ENCODE measurements at places on chromosomes 6 and 20.

DNA sequence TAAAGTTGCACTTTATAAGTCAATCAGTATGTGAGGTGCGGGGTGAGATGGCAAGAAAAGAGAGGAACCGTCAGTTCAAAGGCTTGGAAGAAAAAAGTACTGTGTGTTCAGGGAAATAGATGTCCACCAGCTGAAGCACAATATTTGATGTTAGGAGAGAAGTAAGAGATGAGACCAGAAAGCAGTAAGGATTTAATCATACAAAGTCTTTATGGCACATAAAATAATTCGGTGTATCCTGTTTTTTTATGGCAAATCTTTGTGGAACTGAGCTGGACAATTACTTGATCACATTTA lies 197.2 kb downstream of the FAXC start:
- no peak for DNase-seq

DNA sequence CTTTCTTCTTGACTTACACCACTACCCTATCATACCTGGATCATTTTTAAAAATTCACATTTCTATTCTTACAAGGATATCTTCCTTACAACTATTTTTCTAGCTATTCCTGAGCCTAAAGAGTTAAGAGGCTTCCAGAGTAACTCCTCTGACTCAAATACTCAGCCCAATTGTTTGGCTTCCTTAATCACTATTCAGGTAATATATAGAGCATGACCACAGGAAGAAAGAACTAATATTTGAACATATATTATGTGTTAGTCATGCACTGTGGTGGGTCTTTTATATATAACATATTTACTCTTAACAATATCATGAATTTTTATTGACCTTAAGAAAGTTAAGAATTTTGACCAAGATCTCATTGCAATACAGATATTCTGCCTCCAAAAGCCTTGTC lies 42.0 kb upstream of the ID4 start:
- DNase-seq = no peak

DNA sequence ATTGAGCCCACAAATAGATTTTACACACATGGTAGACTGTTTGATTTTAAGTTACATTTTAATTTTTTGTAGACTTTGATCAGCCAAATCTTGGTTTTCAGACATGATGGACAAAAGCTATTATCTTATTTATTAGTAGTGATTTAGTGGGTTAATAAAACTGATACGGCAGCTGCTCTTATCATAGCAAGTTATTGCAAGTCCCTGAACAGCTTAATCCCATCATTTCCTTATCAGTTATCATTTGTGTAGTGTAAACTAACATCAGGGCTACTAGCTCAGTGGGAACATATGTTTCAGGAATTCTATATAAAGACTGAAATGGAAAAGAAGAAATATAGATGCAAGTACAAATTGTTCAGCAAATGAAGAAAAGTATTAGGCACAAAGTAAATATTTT lies 10.9 kb downstream of the RFX6 start:
- no peak for DNase-seq

DNA sequence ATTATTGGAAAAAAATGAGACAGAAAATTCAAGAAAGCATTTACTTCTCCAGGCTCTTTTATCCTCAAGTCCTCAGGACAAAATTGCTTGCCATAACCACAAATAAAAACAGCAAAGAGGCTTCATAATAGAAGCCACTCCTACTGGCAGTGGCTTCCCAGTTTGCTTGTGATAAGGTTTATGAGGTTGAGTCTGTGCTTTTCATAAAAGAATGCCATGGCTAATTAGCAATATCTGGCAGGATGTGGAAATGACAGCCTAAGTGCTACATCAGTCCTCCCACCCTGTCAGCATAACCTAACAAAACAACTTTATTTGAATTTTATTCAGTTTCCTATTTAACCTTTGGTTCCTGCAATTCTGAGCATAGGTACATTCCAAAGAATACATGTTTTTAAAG lies 80.9 kb upstream of the HTR1E start:
- no peak for DNase-seq

DNA sequence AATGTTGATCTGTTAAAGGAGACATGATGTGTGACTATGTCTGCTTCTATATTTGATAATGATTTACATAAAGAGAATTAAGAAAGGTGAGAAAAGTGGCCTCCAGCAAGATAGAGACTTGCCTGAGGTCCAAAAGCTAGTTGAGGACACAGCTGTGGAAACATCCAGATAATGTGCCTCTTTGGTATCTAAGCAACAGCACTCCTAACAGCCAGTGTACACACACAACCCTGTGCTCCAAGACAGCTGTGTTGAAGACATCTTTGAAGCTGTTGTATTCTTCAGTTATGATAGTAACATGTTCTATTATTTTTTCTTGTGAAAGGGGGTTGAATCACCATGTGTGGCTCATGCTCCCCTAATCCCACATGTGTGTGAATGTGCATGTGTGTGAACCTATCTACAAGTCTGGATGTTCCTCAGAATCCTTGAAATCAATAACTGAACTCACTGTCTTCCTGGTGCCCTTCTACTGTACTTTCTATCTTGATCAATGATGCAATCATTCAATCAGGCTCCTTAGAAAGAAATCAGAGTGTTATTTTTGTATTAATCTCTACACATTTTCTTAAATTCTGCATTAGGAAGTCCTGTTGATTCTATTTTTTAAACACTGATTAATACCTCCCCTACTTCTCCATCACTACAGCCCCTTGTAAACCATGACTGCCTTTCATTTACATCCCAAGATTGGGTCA lies 116.7 kb upstream of the SSTR4 start:
- no peak for DNase-seq

- DNase-seq = no peak
Observed at GRCh38 chr6:14922706-14923460, 323.0 kb upstream of the JARID2 start.

DNA sequence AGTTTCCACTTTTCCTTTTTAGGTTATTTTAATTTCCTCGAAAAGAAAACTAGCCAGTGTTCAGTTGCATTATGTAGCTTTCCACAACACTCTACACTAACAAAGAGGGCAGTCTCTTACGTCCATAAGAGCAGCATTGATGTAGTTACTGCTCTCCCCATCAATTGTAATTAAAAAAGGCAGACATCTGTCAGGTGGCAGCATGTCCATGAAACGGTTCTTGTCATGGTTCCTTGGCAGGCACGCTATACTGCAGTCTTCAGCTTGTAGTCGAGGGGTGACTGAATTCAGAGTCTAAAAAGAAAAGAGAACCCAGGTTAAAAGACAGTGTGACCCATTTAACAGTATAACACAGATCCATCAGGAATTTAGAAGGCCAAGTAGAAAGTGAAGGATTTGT lies 80.1 kb upstream of the THEMIS start:
- no peak for DNase-seq

DNA sequence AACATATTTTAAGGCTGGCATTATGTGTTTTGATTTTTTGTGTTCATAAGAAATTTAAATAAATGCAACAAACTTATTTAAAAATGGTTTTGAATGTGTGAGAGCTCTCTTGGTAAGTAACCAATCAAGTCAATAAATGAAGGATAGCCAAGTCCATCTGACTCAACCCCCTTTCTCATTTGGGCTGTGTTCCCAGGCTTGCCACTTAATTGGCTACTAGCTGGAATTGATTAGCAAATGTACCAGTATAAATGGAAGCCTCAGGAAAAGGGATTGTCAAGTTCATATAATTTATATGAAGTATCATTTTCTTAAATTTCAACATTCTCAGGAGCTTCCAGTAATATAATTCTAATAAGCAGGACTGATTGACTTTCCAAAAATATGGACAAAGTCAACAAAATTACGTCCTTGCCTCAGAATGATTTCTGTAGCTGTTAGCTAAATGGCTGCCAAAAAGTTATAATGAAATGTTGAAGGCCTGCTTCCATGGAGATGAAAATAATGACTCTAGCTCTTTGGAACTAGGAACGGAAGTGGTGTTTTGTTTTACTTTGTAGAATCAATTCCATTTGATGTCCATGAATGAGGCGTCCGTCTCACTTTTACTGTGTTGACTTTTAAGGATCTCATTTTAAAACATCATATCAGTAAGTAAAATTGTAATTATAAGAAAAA lies 614.9 kb downstream of the CDH26 start:
- DNase-seq = no peak

DNA sequence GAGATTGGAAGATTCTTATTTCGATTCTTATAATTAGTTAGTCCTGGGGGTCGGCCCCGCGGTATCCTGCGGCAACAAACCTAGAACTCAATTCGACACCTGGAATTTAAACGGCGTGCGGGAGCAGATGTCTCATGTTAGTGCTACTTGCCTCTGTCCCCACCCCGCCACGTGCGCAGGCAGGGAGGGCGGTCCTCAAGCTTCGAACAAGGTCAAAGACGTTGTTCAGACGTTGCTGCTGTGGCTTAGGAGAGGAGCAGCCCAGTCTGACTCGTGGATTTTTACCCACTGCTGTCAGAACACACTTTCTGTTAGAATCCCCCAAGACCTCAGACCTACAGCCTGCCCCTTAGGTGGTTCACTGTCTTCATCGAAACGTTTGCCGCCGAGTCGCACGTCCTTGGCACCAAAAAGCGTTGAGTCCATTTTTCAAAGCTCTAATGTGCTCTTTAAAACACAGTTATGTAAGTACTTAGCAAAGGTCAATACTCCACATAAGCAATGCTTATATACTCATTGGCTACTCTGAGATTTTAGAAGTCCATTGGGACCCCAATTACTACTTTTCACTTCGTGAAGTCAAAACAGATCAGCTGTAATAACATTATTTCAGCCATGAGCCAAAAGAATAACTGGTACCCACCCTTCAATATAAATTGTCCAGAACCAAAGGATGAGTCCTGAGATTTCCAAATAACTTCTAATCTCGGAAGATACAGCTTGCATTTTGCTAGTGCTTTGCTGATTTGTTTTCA lies 2.7 kb upstream of the C6orf62 start:
- DNase-seq = peak; percentile 94

- DNase-seq = no peak
Observed at GRCh38 chr6:2534406-2535042, 216.2 kb downstream of the MYLK4 start.

DNA sequence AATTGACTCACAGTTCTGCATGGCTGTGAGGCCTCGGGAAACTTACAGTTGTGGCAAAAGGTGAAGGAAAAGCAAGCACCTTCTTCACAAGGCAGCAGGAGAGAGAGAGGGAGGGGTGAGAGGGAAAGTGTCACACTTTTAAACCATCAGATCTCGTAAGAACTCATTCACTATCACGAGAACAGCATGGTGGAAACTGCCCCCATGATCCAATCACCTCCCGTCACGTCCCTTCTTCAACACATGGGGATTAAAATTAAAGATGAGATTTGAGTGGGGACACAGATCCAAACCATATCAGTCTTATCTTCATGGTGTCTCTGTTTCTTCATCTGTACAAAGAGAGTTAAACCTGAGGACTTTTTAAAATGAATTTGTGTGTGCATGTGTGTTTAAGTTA lies 13.7 kb upstream of the BTN1A1 start:
- no peak for DNase-seq

DNA sequence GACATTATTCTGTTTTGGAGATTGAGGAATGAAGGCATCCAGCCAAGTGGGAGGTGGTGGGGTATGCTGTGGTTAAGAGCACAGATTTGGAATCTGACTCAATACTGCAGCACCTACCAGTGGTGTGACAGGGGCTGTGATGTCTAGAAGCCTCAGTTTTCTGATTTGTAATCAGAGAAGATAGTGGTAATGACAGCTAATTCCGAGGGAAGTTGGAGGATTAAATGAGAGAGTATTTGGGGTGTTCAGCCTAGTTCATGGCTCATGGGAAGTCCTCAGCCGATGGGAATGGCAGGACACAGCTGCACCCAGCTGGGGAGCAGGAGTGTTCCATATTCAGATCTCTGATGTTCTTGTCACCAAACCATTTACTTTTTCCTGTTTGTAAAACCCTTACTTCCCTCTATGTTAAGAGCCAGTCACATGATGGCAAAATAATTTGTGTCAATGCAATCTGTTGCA lies 9.3 kb downstream of the SLC9A8 start:
- no peak for DNase-seq

- peak; percentile 50 for DNase-seq
Observed at GRCh38 chr20:57460781-57461465, 64.0 kb downstream of the CTCFL start.

DNA sequence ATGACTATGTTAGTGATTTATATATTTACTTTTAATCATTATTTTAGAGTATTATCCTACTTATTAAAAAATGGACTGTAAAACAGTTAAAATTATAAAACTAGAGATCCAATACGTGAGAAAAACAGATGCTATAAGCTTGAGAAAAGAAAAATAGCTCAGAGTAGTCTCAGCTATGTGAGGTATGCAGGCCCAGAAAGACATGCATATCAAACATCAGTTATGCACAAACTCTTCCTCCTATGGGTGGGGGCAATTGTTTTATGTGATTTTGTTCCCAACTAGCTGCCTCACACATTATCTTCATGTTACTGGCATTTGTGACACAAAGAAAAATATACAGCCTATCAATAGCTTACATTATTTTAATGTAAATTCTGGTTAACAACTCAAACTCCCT lies 28.8 kb downstream of the RARS2 start:
- no peak for DNase-seq

DNA sequence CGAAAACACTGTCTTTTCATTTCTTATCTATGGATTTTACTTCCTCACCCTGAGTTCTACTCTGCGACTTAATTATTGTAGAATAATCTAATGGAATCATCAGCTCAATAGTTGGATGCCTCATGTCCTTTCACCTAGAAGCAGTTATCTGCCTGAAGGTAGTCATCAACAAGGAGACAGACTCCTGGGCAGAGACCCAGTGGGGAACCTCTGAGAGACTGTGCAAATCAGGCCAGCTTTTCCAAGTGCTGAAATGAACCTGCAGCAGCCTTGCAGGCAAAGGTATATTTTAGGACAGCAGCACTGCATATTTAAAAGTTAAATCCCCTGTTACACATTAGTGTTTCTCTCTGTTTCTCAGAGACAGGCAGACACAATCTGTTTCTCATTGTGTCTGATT lies 99.7 kb upstream of the STMND1 start:
- no peak for DNase-seq

- no peak for DNase-seq
Observed at GRCh38 chr20:57539889-57540288, 14.9 kb upstream of the CTCFL start.

- no peak for DNase-seq
Observed at GRCh38 chr6:34633785-34634184, 62.8 kb downstream of the ILRUN start.

- peak; percentile 9 for DNase-seq
Observed at GRCh38 chr20:41182296-41183212, 45.2 kb downstream of the PLCG1 start.

- DNase-seq = no peak
Observed at GRCh38 chr20:38883981-38884733, 42.1 kb upstream of the FAM83D start.

DNA sequence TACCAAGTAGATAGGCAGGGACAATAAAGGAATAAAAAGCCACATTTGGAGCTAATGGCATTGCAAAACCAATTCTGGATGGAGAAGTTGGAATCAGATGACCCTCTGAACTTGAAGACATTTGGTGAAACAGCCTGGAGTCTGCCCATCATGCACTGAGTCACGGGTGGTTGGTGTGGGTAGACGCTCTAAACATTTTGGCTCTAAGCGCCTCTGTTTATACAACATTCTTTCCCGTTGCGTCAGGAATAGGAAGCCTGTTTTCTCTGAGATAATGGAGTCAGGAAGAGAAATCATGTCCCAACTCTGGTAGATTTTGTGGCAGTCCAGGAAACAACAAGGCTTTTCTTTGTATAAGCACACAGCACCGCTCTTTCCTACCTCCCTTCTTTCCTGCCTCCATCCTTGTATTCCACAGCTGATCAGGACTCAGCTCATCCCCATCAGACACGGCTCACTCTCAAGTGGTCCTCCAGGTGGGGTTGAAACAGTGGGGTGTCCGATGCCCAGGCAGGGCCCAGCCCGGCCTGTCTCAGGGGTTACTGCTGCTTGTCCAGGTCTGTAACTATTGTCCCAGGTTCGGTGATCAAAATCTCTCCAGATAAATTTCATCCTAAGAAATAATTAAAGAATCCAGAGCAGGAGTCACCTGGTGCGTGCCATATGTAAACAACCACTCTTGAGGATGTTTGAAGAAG lies 12.1 kb upstream of the RAMACL start:
- no peak for DNase-seq
